ENCODE measurements at places on chromosomes 3 and 15.

DNA sequence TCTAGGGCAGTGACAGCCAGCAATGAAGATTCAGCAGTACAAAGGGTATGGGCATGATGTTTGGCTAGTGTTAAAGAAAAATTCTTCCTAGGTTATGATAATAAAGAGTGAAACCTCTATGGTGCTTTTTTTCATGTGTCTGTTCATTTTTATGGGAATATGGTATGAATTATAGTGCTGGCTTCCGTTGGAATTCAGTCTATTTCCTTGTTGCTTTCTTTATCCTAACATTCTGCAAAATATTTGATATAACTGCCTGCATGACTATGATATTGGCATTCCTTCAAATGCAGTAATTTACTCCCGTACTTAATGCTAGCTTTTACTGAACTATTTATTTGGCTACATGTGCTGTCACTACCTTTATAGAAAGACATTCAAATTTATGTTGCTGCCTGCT lies 57.6 kb upstream of the ATP11B start:
- no peak for DNase-seq

DNA sequence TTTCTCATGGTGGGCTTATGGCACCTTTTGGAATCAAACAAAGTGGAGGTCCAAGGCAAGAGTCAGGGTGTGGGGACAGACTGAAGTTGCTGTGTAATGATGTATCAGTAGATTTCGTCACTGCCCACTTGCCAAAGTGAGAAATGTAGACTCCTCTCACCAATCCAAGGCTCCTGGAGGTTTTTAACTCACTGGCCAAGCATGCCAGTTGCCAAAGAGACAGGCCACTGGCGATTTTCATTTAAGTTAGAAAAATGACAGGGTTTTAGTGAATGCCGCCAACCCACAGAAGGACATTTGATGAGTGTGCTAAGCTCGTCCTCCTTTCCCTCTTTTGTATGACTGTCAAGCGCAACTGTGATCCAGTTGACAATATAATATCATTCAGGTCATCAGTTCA lies 209.2 kb downstream of the FEZF2 start:
- DNase-seq, result no peak

DNA sequence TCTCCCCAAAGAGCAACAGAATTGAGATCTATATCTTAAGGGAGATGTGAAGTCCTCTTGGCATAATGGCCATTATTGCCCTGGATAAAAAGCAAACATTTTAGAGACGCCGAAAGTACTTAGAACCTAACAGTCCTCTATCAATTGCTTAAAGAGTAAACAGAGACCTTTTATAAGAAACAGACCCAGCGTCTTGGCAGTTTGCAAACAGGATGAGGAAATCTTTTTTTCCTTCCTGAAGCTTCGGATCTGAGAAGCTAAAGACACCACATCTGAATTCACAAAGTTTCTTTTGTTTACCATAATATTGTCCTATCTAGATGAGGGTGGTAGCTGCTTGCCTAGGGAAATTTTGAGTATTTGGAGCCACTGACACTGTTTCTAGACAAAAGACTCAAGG lies 59.9 kb upstream of the LIMD1 start:
- DNase-seq, result no peak

GRCh38 chr3:3665546-3665945 lies 133.7 kb upstream of the LRRN1 start:
- no peak for DNase-seq

DNA sequence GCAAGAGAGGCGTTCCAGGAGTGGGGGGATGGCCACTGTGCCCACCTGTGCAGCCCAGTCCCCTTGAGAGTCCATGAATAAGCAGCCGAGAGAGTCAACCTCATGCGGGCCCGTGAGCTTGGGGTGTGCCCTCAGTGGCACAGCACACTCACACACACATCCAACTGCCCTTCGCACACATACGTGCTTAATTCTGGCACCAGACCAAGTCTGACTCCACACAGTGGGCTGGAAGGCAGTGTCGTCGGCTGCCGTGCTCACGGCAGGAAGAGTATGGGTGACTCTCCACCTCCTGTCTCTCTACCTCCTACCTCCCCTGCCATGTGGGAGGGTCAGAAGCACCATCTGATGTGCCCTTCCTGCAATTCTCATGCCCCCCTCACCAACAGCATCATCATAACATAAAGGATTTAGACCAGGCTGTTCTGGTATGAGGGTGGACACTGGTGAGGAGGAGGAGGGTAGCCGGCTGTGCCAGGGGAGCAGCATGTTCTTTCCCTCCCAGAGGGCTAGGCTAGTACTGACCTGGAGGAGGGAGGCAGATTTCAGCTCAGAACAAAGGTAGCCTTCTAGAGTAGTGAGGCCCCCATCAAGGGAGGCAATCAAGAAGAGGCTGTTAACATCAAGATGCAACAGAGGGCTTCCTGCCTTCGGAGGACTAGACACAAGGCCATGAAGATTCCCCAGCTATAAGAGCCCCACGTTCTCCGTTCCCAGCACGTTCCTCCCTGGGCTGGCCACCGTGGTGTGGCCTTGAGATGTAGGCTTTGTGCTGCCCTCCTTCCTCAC lies 5.3 kb upstream of the STRA6 start:
- DNase-seq, result no peak

GRCh38 chr3:184174284-184174645 lies 390 bp upstream of the AP2M1 start:
- DNase-seq, result no peak

DNA sequence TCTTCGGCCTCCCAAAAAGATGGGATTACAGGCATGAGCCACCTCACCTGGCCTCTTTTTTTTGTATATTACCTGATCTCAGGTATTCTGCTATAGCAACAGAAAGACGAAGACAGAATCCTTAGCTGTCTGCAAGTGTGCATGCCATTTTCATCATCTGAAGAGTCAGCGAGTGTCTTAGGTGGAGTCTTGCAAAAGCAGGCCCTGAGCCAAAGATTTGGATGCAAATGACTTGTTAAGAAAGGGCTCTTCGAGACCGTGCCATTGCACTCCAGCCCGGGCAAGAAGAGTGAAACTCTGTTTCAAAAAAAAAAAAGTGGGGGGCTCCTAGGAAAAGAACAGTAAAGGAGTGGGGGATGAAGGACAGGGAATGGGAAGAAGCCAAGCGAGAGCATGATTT lies 10.2 kb upstream of the TRIM69 start:
- DNase-seq, result no peak

- no peak for DNase-seq
Observed at GRCh38 chr3:40739971-40740370, 215.2 kb downstream of the ZNF621 start.

DNA sequence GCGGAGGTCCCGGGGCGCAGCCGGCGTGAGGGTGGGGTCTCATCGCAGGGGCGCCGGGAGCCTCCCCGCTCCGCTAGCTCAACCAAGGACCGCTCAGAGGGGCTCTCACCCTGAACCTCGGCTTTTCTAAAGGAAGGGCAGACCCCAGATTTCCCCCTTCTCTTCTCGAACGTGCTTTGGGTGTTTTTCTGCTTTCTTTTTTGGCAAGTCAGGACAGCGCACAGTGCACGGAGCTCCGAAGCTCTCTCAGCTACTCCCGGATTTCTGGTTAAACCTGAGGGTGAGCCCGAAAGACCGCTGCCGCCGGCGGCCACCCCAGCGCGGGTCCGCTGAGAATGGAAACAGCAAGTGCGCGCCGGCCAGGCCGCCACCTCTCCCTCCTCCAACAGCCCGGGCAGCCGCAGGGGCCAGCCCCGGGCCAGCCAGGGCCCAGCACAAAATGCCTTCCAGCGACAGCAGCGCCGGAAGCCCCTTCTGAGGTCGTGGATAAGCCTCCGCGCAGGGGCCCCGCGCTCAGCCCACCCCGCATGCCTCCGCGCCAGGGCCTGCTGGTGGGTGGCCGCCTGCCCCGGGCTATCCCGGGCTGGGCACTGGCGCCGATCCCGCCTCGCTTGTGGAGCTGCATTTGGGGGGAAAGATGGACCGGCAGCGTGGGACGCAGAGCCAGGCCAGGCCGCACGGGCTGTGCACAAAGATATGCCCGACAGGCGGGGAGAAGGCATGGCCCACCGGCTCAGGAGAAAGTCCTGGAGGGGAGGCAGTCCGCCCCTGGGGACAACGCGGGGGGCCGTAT lies 8.2 kb upstream of the OCA2 start:
- DNase-seq, result no peak

DNA sequence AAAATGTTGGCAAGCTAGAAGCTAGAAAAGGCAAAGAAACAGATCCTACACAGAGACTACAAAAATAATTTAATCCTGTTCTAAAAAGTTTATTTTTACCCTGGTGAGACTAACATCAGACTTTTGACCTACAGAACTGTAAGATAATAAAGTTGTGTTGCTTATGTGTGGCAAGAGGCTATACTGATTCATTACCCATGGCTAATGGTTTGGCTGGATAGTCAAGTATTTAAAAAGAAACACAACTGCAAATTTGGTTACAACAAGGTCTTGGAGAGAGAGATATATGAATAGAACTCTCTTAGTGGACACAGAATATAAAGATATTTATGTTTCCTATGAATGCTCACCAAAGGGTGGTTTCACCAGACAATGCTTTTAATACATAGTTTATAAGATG lies 364.2 kb upstream of the PLSCR5 start:
- no peak for DNase-seq

DNA sequence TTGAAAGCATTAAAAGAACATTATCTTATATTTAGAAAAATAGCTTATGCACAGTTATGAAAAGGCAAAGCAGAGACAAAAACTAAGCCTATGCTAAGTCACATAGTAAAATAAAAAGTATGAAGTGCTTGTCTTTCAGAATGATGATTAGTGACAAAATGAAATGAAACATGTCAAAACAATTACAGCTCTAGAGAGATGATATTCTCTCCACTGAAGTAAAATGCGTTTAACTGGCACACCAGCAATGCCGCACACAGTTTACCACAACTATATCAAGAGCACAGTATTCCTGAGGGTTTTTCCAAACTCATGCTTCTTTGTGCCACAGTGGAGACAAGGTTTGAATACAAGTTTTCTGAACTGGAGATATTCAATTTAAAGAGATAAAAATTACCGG lies 2.1 kb upstream of the ZBBX start:
- DNase-seq, result no peak

- DNase-seq, result no peak
Observed at GRCh38 chr3:4698125-4698821, 205.1 kb downstream of the ITPR1 start.

DNA sequence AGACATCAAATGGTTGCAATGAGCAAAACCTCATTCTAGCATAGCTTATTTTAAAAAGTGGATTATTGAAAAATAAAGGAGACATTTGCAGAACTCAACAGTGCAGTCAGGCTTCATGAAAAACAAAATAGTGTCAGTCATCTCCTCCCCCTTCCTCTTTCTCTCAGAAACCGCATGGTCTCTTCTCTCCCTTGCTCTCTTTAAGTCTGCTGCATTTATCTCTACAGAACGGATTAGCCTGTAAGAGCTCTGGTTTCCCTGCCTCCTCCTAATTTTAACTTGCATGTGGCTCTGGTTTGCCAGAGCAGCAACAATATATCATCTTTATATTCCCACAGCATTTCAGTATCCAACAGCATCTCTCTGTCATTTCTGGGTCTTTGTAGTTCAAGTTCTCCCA lies 609.0 kb downstream of the MECOM start:
- no peak for DNase-seq

- no peak for DNase-seq
Observed at GRCh38 chr3:105440113-105440512, 73.4 kb downstream of the ALCAM start.

GRCh38 chr3:177721864-177722785 lies 524.8 kb upstream of the TBL1XR1 start:
- no peak for DNase-seq

DNA sequence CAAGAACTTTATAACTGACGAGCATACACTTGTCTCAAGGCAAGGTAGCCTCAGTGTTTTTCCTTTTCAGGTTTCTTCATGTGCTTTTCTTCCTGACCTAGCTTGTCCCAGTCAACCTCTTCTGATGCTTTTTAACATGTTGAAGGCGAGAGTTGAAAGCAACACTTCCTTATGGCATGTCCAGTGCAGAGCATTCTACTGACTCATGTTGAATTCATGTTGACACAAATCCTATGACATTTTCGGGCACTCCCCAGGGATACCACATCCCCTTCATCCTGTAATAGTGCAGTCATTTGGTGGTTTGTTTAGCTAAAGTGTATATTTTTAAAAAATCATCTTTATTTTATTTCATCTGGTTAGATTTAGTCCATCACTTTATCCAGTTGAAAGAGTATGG lies 75.9 kb upstream of the CBLB start:
- DNase-seq, result no peak

- DNase-seq, result no peak
Observed at GRCh38 chr3:47533996-47534454, 20.5 kb upstream of the ELP6 start.

GRCh38 chr3:51502562-51502910 lies 2.7 kb upstream of the DCAF1 start:
- no peak for DNase-seq

DNA sequence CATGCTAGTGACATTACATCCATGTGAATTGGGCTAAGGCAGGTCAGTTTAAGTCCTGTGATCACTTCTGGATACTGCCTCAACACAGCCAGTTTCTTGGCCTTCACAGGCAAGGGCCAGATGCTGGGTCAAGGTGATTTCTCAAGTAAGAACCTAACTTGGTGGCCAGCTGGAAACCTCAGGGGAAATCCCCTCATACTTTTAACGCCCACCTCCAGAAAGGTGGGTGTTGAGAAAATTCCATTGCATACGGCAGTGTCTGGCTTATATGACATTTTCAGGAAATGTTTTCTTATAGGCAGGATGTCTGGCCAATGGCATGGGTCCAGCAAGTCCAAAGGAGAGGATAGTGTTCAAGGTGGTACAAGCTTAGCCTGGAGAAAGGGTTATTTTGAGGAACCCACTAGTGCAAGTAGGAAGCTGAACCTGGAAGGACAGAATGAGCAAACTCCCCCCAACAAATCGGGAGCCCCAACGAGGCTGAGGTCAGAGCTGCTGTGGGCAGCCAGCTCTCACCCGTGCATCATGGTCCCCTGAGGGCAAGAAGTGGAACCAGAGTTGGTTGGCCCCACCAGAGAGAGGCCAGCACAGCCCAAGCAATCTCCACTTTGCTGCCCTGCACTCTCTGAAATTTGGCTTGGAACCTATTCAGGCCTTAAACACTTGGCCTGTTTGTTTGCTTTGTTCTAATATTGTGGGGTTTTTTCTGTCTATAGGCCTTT lies 135.4 kb downstream of the PDE8A start:
- DNase-seq, result no peak

DNA sequence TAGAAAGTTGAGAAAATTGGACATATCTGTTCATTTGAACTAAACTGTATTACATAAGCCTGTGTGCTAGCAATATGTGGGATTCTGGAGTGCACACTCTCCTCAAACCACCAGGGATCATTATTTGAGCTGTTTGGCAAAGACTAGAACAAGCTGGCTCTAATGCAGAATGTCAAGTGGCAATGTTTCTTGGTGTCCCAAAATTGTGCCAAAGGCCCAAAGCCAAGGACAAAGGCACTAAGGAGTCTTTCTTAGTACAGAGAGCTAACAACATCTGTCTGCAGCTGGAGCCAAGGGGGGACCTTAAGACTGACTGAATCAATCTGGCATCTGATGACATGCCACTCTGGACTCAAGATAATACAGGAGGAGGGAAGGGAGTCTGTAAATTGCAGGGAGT lies 76.7 kb upstream of the STRIT1 start:
- DNase-seq, result no peak

- no peak for DNase-seq
Observed at GRCh38 chr15:38255690-38256089, 3.1 kb downstream of the SPRED1 start.

- DNase-seq, result no peak
Observed at GRCh38 chr15:40510201-40510600, 39.4 kb downstream of the CHST14 start.
